ENCODE measurements at places on chromosomes 6 and 20.

DNA sequence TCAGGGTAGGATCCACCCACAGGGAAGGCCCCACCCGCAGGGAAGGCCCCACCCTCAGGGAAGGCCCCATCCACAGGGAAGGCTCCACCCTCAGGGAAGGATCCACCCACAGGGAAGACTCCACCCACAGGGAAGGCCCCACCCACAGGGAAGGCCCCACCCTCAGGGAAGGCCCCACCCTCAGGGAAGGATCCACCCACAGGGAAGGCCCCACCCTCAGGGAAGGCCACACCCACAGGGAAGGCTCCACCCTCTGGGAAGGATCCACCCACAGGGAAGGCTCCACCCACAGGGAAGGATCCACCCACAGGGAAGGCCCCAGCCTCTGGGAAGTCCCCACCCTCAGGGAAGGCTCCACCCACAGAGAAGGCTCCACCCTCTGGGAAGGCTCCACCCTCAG, 40.5 kb downstream of the KCNQ2 start:
- DNase-seq, result no peak

GRCh38 chr6:125987026-125987617, 782 bp downstream of the TRMT11 start:
- no peak for DNase-seq

DNA sequence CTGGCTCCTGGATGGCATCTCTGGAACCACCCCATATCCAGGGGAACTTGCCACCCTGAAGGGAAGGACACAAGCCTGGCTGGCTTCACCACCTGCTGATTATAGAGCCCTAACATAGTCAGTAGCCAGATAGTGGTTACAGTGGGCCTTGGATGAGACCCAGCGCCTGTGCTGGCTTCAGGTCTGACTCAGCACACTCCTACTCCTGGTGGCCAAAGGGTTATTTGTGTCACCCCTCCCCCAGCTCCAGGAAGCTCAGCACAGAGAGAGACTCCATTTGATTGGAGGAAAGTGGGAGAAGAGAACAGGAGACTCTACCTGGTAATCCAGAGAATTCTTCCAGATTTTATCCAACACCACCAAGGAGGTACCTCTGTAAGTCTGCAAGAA, 12.8 kb downstream of the SNX14 start:
- DNase-seq, result no peak

- DNase-seq, result no peak
Measured at GRCh38 chr6:1965596-1966224, 279.7 kb downstream of the GMDS start.

GRCh38 chr20:64108731-64109681, 1.6 kb upstream of the NPBWR2 start:
- no peak for DNase-seq

DNA sequence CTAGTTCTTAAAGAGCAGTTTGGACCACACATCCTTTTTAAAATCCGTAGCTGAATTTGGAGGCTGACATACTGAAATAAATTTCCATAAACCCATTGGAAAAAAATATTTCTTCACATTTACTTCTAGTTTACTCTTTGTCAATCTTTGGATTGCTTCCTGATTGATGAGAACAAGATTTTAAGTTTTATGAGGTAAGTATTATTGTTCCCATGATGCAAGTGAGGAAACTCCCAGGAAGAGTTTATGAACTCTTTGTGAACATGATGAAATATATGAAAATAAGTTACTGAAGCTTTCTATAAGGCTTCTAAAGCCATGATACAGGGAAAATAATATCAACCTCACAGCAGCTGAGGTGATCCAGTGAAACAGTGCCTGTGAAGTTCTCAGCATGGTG, 320.0 kb downstream of the GJA1 start:
- DNase-seq, result no peak

- DNase-seq, result no peak
Measured at GRCh38 chr6:13285705-13286104, 42.6 kb downstream of the TBC1D7 start.

GRCh38 chr6:128822271-128822670, 60.7 kb upstream of the LAMA2 start:
- no peak for DNase-seq

DNA sequence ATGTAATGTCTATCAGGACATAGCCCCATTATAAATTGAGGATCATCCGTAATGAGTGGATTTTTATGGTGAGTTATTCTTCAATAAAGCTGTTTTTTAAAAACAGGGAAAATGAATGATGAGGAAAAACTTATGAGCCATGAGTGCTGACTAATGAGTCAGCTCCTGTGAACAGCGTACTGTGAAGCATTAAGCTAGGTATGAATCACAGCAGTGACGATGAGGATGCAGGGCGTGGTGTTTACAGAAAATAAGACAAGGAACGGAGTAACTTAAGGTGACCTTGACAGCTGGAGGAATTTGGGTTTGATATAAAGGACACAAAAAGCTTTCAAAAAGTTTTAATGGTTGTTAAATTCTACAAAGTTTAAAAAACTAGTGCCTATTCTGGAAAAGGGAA, 96.3 kb downstream of the FOXF2 start:
- DNase-seq, result no peak

- no peak for DNase-seq
Measured at GRCh38 chr6:3999800-4000661, 78.9 kb downstream of the FAM217A start.

GRCh38 chr20:20417876-20418676, 50.2 kb downstream of the INSM1 start:
- DNase-seq, result no peak
